ENCODE measurements at places on chromosomes 12 and 14.

- DNase-seq, result no peak
Observed at GRCh38 chr14:75285331-75285730, 6.7 kb downstream of the FOS start.

- no peak for DNase-seq
Observed at GRCh38 chr14:101490771-101491170, 70.5 kb upstream of the DIO3 start.

DNA sequence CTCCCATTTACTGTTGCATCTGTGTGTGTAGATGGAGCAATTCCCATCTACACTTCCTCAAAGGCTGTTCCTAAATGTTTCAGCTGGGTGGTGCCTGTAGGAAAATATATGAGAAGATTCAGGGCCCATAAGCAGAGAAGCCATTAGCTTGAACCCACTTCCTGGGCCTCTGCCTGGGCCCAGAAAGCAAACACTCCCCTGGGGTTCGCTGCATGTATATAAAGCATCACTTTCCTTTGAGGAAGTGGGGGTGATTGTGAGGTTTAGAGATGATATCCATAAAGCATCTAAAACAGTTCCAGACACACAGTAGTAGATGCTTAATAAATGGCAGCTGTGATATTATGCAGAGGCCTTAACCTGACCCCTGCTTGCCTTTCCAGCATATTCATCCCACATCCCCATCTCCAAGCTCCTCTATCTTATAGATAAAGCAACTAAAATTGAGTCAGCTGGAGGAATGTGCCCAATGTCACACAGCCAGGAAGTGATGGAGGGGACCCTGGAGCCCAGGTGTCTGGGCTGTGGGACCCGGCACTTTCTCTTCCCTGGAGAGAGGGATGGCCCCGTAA lies 280.0 kb upstream of the CRY1 start:
- DNase-seq, result no peak

GRCh38 chr14:68788996-68789820 lies 3.7 kb downstream of the ZFP36L1 start:
- peak; percentile 46 for DNase-seq

GRCh38 chr12:507391-507796 lies 47.7 kb downstream of the B4GALNT3 start:
- no peak for DNase-seq

- DNase-seq, result no peak
Observed at GRCh38 chr14:50901361-50901760, 29.5 kb downstream of the ABHD12B start.

DNA sequence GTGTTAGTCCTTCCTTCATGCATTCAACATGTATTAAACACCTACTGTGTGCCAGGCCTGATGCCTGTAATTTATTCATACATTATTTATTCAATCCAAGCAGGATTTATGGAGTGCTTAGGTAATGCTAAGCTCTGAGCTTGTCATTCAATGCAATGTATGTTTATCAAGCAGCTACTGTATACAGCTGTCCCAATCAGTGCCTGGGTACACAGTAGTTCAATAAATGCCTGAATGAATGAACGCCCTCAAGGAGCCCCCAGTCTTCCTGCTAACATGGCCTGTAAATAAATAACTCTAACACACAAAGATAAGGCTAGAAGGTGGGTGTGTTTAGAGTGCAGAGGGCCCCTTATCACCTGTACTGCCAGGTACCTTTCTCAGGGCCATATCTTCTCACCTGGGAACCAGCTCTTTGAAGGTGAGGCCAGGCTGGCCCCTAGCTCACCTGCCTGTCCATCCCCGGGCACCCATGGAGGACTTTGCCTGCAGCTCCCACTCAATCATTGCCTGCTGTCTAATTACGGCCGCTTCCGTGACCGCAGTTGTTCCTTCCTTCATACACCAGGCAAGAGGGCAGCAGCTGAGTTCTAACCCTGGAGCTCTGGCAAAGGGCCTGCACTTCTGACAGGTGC lies 20.0 kb upstream of the KDM2B start:
- DNase-seq, result no peak

DNA sequence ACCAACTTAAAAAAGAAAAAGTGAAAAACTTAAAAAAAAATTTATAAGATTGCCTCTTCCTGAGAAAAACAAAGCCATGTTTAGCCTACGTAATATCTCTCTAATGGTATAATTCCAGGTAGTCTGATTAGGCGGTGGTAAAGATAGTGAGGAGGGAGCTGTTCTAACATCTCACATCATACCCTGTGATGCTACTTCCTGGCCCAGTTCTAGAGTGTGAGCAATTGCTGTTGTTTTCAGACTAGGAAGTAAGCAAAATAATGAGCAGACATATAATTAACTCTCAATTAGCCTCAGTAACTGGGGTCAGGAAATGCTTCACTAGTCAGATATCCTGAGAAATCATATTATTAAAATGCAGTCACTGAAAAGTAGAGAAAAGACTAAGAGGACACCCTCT lies 113.9 kb downstream of the PHLDA1 start:
- DNase-seq, result no peak

GRCh38 chr12:8594072-8594471 lies 18.6 kb downstream of the AICDA start:
- DNase-seq, result no peak

GRCh38 chr14:26319139-26319864 lies 278.5 kb downstream of the NOVA1 start:
- DNase-seq, result no peak

DNA sequence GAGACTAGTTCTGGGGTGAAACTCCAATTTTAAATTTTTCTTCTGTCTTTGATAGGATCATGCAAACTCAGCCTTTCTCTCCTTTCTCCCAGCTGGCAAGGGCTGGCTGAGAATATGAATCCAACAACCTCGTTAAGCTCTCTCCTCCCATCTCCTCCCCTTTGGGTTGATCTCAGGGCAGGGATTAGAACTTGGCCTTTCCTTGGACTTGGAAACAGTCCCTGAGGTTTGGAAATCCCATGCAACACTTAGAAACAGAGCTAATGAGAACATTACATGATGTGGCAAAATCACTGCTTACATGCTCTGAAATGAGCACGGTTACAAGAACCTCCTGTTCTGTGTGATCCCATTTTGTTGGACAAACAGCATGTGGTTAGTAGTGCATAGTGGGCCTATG lies 31.6 kb downstream of the ACACB start:
- DNase-seq, result no peak
